ENCODE measurements at places on chromosomes 2 and 18.

- DNase-seq, result no peak
Observed at GRCh38 chr2:231129216-231129615, 4.4 kb upstream of the HTR2B start.

DNA sequence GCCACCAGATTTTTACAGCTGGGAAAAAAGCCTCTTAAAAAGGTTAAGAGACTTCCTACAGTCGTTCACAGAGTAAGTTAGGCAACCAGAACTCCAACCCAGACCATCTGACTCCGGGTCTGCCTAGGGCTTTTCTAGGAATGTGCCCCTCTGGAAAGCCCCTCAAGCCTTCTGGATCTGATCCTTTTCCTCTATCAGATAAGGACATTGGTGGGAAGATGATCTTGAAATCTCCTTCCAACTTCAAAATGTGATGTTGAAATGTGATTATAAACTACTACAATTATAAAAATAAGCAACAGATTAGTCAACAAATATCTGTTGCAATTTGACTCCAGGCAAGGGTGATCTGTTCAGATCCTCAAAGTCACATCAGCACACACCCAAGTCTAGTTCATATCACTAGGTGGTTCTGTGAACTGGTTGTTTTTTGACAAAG is 270.4 kb downstream of the ARHGAP15 start:
- no peak for DNase-seq

DNA sequence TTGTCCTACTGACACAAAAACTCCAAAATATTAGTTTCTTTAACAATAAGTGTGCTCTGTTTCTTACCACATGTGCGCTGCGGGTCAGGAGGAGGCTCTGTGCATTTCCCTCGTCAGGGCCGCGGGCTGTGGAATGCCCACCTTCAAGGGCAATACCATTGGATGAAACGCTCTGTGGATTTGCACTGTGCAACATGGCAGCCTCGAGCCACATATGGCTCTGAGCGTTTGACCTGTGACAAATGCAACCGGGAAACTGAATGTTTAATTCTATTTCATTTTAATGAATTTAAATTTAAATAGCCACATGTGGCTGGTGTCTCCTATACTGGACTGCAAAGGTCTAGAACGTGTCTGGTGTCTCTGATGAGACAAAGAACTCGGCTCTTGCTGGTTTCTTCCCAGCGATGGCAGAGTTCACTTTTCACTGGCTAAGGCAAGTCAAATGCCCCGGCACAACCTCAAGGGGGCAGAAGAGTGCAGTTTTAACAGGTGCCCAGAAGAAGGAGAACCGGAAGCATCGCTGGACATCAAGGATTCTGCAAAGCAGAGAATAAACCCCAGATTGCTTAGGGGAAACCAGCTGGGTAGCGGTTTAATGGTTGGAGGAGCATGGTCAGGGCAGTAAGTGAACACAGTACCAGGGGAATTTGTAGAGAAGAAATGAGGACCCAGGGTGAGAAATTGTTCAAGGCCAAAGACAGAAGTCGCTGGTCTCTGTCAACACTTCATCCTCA is 37.0 kb upstream of the TMEM18 start:
- DNase-seq, result no peak

GRCh38 chr2:50680646-50681045 is 351.3 kb downstream of the NRXN1 start:
- DNase-seq, result no peak

- DNase-seq, result no peak
Observed at GRCh38 chr2:148967578-148967977, 70.9 kb upstream of the LYPD6B start.

DNA sequence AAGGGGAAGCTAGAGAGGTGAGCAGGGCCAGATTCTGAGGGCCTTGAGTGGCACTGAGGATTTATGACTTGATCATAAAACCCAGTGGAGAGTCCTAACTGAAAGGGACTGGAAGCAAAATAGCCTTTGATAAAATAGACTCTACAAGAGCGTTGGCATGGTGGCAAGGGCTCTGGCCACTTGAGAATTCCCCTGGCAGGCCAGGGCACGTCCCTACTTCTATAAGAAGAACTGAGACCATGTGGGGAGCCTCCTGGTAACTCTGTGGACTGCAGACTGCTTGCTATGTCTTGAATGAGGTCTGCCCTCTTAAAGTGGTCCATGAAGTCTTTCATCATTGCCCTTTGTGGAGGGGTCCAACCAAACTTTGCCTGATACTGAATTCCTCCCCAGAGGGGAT is 324.8 kb downstream of the ALK start:
- no peak for DNase-seq

DNA sequence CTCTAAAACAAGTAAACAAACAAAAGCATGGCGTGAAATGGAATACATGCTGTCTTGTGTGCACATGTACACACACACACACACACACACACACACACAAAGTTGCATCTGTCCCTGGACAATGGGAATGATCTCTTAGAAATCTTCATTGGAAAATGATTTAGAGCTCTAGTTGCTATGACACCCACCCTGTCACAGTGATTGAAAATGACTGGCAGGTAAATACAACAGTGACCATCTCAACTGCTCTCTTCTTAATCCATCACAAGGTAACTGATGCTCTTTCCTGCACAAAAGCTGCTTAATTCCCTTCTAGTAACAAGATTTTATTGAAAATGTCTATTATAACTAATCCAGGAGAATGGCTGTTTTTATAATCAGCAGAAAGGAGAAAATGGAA is 1011.7 kb upstream of the GYPC start:
- DNase-seq, result no peak

- DNase-seq, result no peak
Observed at GRCh38 chr18:56235071-56235470, 403.3 kb downstream of the TXNL1 start.

GRCh38 chr18:29169599-29169998 is 992.7 kb upstream of the CDH2 start:
- DNase-seq, result no peak

DNA sequence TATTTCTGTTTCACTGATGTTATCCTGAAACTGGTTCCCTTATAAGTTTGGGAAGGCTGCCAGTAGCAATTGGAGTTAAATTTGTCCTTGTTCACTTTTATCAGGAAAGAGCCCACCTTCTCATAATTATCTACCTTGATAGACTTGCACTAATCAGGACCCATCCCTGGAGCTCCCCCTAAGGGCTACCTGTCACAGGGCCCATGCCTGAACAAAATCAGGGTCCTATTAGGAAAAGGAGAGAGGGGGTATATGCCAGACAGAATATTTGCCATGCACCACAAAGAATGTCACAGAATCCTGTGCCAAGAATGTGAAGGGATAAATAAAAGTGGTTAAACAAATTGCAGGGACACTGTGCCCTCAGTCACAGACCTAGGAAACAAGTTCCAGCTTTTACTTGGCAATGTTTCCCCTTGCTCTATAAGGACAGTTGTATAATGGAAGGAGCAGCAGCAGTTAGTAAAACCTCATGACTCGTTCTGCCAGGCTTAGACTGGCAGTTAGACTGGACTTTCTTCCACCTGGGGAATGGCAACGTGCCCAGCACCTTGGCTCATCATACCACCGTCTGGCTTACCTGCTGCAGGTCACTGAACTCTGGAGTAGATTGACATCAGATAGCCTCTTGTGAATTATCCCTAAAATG is 32.3 kb upstream of the VWC2L start:
- DNase-seq, result no peak

DNA sequence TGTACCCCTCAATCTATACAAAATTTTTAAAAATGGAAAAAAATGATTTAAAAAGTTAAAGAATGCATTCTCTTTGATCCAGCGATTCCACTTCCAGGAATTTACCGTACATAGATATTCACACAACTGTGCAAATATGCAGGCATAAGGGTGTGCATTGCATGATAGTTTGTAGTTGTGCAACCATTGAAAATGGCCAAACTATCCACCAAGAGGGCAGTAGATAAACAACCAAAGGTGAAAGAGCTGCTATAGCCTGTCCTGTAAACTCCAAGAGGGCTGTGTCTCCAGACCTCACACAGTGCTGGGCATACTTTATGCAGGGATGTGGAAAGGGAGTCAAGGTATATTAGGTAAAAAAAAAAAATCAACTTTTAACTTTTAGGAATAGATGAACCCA is 116.5 kb upstream of the NEDD4L start:
- no peak for DNase-seq
